Dermis microvascular lymphatic vessel endothelial cell (primary cell): ENCODE measurements at places on chromosomes 3 and 15. TPM values are rescaled to one million over a fixed set of nuclear protein-coding genes. Genes with fewer than 3 reads are reported as not detected.

REC114 gene
- total RNA-seq, result not detected in 2 replicates

UBE2Q2 gene
- total RNA-seq, result 44.2 and 51.3 TPM in 2 replicates

LRRC34 gene
- 0.76 and 3.1 TPM in 2 replicates for total RNA-seq

UPK1B gene
- not detected in 2 replicates for total RNA-seq

FBXO40 gene
- not detected in 2 replicates for total RNA-seq

GOLGA8K gene
- 0.13 and 0.39 TPM in 2 replicates for total RNA-seq

ADGRG7 gene
- not detected in 2 replicates for total RNA-seq

AADAC gene
- total RNA-seq, result under 0.01 and 0.13 TPM in 2 replicates

ZBTB47 gene
- 12.2 and 20.0 TPM in 2 replicates for total RNA-seq

UBE2E2 gene
- total RNA-seq, result 28.1 and 31.5 TPM in 2 replicates
